Cerebellar nuclear complex (tissue), 1 donor: ENCODE measurements at places on chromosomes 3 and 15.

- no peak for DNase-seq
Observed at GRCh38 chr3:52004163-52004787, 8.6 kb upstream of the RPL29 start.

- no peak for DNase-seq
Observed at GRCh38 chr3:121985846-121986245, 36.2 kb downstream of the ILDR1 start.

- no peak for DNase-seq
Observed at GRCh38 chr15:76341366-76342057, 4.9 kb downstream of the ISL2 start.

DNA sequence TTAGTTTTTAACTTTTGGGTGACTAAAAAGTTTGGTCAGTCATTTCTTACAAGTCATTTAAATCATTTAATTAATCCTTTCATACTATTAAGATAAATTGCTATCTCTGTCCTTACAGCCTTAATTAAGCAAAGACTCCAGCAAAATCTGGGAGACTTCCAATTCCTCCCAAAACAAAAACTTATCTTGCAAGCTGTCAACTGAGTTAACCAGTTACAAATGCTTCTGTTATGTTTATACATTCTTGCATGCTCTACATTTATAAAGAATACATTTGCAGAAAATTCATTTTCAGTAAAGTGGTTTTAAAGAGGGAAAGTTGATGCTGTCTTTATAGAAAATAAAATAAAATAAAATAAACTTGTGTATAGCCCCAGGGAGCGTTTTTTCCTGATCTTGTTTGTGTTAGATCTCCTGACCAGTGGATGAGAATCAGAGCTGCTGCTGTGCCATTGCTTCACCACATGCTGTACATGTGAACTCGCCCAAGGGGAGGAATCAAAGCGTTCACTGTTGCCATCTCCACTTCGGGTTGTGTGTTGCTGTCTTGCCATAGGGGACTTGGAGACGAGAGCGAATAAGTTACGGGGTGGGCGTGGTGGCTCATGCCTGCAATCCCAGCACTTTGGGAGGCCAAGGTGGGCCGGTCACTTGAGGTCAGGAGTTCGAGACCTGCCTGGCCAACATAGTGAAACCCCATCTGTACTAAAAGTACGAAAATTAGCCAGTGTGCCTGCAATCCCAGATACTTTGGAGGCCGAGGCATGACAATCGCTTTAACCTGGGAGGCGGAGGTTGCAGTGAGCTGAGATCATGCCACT is 5.5 kb downstream of the CCR4 start:
- no peak for DNase-seq

- DNase-seq = no peak
Observed at GRCh38 chr15:80694611-80695098, 455 bp upstream of the ABHD17C start.

GRCh38 chr15:39100106-39100660 is 480.7 kb upstream of the THBS1 start:
- no peak for DNase-seq

DNA sequence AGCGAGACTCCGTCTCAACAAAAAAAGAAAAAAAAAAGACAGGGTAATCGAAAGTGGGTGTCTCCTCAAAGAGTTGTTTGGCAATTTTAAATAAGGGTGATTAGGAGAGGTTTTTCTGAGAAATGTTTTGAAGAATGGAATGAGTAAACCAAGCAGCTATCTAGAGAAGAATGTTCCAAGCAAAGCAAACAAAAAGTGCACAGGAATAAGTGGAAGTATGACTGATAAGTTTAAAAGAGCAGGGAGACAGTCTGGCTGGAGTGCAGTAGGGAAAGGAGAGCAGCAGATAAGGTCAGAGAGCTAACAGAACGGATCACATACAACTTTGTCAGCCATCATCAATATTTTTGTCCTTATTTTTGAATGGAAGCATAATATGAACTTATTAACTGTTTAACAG is 853.5 kb downstream of the TUSC7 start:
- DNase-seq = no peak

GRCh38 chr15:78502641-78503040 is 4.7 kb upstream of the HYKK start:
- no peak for DNase-seq

DNA sequence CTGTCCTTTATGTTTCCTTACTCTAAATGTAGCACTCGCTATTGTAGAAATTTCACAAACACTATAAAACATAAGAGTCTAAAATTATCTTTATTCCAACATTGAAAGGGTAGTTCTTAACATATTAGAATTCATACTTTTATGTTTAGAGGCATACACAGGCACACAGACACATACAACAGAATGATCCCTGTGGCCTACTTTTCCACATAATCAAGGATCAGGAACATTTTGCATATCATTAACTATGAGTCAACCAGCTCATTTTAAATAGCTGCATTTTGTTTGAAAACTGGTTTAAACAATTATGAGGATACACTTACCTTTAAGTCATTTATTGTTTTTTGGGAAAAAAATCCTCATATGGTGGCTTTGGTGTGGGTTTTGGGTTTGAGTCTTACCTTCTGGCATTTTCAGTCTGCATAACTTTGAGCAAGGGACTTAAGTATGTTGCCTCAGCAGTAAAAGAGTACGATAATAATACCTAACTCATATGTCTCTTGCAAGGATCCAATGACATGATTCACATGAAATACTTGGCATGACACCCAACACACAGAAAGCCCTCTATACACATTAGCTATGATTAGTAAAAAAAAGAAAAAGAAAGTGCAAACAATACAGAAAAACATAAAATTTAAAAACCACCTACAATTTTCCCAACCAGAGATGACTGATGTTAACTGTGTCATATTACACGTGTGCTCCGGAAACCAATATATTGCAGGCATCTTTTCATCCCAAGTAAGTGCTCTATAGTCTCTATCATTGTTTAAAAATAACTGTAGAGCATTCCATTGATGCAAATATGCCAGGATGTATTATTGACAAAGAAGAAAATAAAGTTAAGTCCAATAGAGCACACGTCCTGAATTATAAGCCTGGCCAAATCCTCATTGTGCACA is 213.1 kb upstream of the ADAMTS9 start:
- no peak for DNase-seq

GRCh38 chr3:194993896-194994295 is 277.1 kb downstream of the XXYLT1 start:
- DNase-seq = no peak

DNA sequence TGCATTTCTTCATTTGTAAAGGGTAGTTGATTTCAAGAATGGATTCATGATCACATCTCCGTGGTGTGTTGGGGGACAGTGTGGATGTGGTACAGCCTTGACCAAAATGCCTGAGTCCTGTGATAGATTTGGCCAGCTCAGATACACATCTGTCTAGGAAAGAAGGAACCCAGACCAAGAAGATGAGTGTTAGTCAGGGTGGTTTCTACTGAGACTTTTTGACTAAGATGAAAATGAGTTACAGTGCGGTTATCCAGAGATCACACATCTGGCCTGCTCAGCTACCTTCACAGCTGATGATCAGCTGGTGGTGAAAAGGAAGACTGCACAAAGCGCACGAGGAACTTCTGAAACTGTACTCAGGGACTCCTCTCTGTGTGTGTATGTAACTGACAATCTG is 68.0 kb downstream of the FNDC3B start:
- DNase-seq = no peak
